ENCODE measurements at places on chromosomes 4 and X.

GRCh38 chr4:166104623-166105022 is 231.6 kb downstream of the TLL1 start:
- no peak for DNase-seq

- DNase-seq = no peak
Observed at GRCh38 chr4:146255874-146256273, 41.5 kb downstream of the REELD1 start.

- DNase-seq = no peak
Observed at GRCh38 chr4:91127831-91128230, 1000.6 kb downstream of the CCSER1 start.

- no peak for DNase-seq
Observed at GRCh38 chr4:107951551-107951950, 20.2 kb downstream of the CYP2U1 start.

GRCh38 chr4:168740691-168741090 is 243.8 kb downstream of the PALLD start:
- DNase-seq = no peak

GRCh38 chr4:104859601-104860237 is 287.0 kb upstream of the TET2 start:
- DNase-seq = no peak
